ENCODE measurements at places on chromosomes 16 and 17.
A peak's percentile ranks its signal among the peaks of the same experiment; 100 is the strongest.

- peak; percentile 73 for DNase-seq
These were observed 5.9 kb downstream of the BBS2 start for GRCh38 chr16:56513972-56514371.

- DNase-seq, result no peak
These were observed 21.0 kb upstream of the MAPK3 start for GRCh38 chr16:30144017-30144416.

DNA sequence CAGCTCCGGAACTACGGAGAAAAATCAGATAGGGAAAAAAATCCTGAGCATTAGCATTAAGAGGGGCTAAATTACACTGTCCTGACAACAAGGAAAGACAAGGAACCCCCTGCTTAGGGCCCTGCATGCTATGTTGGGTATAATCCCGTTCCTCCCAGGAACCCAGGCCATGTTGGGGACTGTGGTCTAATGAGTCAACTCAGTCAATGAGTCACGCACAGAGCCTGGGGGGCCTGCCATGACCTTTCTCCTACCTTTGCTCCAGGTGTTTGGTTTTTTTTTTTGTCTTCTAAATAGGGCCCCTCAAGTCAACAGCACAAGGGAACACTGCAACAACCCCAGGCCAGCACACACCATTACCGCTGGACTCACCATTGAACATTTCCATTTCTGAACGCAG is 8.9 kb upstream of the ZNF200 start:
- no peak for DNase-seq

- no peak for DNase-seq
These were observed 8.2 kb downstream of the RHBDF1 start for GRCh38 chr16:63998-64913.

DNA sequence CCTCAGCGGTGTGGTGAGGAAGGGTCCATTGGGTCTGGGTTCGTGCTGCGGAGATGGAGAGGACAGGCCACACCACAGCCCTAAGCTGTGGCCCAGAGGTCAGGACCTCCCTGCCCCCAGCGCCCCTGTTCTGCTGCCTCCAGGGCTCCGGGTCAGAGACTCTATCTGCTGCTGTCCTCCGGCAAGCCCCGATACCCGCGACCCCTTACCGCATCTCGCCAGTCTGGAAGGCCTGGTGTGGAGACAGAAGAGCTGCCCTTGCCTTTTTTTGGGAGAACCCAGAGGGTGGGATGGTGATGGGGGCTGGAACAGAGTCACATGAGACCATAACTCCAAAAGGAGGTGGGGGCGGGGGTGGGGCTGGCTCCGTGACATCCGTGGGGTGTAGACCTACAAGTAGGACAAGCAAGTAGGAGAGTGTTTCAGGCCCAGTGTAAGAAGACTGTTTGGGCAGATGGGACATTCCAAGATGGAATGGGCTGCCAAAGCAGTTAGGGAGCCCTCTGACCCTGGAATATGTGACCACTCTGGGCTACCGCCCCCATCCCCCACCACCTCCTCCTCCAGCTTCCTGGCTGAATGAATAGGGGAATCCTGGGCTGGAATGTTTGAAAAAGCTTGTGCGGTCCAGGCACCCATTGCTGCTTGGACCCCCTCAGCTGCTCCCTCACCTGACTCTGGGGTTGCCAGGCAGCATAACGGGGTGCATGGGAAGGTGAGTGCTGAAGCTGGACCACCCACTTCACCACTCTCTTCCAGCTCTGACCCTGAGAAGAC is 1.4 kb downstream of the XYLT2 start:
- no peak for DNase-seq

GRCh38 chr17:18037486-18037885 is 1.5 kb downstream of the ATPAF2 start:
- DNase-seq, result no peak

- no peak for DNase-seq
These were observed 37.6 kb upstream of the RPL38 start for GRCh38 chr17:74165797-74166365.

GRCh38 chr17:32593003-32593402 is 106.2 kb downstream of the CDK5R1 start:
- DNase-seq, result no peak

DNA sequence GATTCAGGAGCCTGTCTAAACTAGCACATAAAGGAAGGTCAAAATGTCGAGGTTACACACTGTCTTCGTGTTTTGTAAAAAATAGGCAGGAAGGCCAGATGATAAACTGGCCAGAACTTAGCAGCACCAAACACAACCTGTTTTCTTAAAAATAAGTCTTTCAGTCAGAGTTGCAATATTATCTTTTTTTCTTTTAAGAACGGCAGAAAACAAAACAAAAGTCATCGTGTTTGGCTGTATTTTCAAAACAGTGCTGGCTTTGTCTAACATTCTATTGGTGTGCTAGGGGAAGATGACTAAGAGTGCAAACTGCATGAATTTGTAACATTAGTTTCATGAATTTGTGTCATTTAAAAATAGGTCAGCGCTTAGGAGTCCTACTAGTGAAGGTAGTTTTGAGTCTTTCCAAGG is 5.3 kb downstream of the MAF start:
- DNase-seq, result no peak

Measured in T-helper 2 cell (primary cell).